ENCODE measurements at places on chromosomes 4 and X.

DNA sequence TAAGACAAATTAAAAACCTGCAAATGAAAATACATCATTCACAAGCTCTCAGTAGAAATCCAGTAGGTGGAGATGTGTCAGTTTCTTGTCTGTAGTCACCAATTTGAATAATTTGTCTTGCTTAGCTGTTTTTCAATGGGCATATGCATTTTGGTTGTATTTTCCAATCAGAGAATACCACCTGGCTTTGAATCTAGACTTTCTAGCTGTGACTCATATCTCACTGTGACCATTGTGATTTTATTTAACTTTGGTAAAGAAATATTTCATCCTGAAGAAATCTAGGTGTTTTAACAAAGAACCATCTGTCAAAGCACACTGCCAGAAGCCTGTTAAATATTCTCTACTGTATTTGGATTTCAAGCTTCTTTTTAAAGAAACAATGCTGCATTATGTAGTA lies 1650.6 kb upstream of the IGFBP7 start:
- DNase-seq = no peak

DNA sequence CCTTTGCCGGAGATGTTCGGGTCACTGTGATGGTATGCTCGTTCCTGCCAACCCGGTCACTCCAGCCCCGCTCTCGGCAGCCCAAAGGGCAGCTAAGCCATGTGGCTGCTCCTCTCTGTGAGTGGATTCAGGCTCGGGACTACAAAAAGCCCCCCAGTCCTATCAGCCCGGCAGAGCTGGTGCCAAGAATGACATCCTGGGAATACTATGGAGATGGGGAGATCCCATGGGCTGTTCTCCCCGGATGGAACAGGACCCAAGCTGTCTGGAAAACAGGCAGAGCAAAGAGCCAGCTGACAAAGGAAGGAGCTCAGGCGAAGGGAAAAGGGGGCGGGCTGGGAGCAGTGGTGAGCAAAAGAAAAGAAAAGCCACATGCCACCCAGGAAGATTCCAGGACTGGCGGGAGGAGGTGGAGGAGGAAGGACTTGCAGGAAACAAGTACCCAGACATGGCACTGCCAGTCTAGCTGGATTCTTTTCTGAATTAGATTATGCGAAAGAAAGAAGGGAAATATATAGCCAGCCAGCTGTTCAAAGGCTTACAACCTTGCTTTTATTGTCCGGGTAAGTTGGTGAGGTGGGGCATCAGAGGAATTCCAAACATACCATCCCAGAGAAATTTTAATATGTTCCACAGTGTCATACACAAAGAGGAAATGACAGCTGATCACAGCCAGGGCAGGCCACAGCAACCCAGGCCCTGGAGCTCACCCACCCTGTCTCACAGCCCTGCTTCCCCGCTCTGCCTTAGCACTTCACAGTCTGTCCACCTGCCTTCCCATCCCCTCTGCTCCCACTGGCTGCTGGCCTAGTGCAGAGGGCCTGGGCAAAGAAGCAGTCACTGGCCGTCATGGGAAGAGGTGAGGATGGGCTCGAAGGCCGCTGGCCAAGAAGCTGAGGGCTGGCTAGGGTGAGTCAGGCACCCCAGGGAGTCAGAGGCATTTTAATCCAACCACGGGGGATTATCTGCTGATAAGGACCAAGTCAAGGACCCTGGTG lies 3.4 kb downstream of the NDP start:
- no peak for DNase-seq

GRCh38 chr4:108850219-108850649 lies 87.4 kb upstream of the ETNPPL start:
- no peak for DNase-seq

DNA sequence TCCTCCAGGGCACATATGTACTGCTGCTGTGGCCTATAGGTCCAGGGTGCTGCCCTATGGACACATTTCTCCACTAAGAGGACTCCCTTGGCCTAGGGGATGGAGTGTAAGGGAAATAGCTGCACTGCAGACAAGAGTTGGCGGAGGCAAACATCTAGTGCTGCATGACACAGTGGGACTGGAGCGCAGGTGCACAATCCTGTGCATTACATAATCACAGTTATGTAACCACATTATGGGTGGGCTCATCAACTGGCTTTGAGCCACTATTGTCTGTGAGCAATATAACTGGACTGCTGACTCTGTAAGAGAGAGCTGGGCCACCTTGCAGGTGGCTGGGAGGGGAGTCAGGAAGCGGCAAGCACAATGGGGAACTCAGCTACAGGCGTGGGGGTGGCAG lies 3.2 kb upstream of the TIGD2 start:
- DNase-seq = no peak

- no peak for DNase-seq
Observed at GRCh38 chr4:110088670-110089069, 109.7 kb downstream of the ELOVL6 start.

GRCh38 chr4:78902298-78902697 lies 36.9 kb downstream of the PAQR3 start:
- no peak for DNase-seq

GRCh38 chr4:77418333-77418732 lies 187.3 kb upstream of the CXCL13 start:
- DNase-seq = peak; percentile 5

- no peak for DNase-seq
Observed at GRCh38 chr4:139460565-139460964, 6.6 kb downstream of the RAB33B start.

DNA sequence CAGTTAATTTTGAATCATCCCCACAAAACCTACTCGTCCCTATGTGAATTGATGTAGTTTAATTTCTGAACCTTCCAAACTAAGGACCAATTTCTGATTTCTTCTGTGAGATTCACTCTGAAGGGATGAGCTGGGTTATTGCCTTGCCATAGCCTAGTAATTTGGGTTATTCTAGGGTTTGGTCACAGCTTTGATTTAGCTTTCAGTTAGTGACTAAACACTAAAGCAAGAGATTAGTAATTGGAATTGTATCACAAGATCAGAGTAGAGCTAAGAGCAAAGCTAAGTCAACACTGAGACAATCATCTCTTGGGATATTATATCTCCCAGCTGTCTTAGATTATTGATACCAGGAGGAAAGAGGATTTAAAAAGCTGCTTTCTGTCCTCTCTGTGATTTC lies 588.0 kb downstream of the CCSER1 start:
- DNase-seq = no peak

DNA sequence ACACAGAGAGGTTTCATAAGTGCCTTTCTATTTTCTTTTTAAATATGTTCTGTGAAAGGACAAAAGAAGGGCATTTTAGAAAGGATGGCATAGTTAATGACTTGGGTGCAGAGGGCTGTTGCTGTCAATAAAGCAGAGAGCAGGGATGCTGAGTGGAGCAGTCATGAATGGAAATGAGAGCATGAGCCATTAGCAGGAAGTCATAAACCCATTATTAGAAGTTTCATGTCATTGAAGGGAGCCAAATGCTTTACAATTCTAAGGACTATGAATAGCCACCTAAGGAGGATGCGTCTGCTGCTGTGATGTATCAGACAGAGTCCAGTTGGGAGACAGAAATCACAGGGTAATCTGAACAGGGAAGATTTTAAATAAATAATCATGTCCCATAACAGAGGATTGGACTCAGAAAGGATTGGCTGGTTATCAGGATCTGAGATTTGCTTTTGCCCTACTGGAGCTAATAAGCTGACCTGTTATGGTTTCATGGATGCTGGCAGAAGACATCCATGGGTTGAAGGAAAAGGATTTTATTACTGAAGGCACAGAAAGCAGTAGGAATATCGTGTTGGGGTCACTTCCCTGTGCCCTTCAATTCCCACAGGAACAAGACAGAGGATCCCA lies 47.5 kb upstream of the WDR19 start:
- DNase-seq = no peak

DNA sequence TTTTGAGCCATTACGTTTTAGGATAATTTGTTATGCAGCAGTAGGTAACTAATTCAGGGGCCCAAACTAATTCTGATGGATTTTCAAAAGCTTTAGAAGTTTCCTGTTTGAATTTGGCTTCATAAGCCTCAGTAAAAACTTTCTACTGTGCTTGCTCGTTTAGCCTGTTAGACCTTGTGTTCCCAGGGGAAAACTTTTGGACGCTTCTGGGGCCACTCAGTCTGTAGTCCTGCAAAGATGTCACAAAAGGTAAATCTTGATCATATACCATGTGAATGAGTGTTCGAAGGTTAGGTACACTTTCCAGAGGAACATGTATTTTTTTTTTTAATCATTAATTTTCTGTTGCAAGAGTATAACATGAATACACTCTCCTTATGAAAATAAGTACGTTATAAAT lies 70.7 kb downstream of the SUPT20HL2 start:
- DNase-seq = no peak

GRCh38 chrX:134622056-134622812 lies 36.0 kb downstream of the PLAC1 start:
- no peak for DNase-seq

GRCh38 chr4:24611575-24611974 lies 27.2 kb upstream of the DHX15 start:
- DNase-seq = no peak

DNA sequence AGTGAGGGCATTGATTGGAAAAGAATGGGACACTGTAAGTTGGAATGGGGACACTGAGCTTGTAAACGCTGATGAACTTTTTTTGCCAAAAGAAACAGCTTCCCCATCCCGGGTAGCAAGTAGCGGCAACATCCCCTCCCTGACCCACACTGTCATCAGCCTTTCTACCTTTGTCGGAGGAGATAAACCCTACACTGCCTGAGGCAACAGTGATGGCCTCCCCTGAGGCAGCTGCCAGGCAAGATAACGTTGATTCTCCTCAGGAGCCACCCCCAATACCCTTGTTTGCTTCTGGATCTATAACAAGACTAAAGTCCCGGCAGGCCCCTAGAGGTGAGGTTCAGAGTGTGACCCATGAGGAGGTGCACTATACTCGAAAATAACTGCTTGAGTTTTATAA lies 10.3 kb upstream of the RAB33B start:
- DNase-seq = no peak

- no peak for DNase-seq
Observed at GRCh38 chrX:71095981-71096759, 519 bp downstream of the FOXO4 start.

- DNase-seq = no peak
Observed at GRCh38 chr4:13615161-13615560, 12.4 kb downstream of the BOD1L1 start.

Measured in HuH-7 (cell line).